Pulmonary artery endothelial cell (primary cell): ENCODE measurements at places on chromosomes 11 and 22.

DNA sequence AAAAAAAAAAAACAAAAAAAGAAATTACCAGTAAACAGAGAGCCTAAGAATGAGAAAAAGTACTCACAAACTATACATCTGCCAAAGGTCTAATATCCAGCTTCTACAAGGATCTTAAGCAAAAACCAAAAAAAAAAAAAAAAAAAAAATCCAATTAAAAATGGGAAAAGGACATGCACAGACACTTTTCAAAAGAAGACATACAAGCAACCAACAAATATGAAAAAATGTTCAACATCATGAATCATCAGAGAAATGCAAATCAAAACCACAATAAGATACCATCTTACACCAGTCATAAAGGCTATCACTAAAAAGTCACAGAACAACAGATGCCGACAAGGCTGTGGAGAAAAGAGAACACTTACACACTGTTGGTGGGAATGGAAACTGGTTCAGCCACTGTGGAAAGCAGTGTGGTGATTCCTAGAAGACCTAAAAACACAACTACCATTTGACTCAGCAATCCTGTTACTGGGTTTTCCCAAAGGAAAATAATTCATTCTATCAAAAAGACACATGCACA, 18.3 kb downstream of the MS4A6A start:
- no peak for DNase-seq

GRCh38 chr11:78418584-78419211, 1.1 kb upstream of the GAB2 start:
- DNase-seq = no peak

- DNase-seq = no peak
Observed at GRCh38 chr11:128232588-128232987, 354.8 kb downstream of the ETS1 start.

DNA sequence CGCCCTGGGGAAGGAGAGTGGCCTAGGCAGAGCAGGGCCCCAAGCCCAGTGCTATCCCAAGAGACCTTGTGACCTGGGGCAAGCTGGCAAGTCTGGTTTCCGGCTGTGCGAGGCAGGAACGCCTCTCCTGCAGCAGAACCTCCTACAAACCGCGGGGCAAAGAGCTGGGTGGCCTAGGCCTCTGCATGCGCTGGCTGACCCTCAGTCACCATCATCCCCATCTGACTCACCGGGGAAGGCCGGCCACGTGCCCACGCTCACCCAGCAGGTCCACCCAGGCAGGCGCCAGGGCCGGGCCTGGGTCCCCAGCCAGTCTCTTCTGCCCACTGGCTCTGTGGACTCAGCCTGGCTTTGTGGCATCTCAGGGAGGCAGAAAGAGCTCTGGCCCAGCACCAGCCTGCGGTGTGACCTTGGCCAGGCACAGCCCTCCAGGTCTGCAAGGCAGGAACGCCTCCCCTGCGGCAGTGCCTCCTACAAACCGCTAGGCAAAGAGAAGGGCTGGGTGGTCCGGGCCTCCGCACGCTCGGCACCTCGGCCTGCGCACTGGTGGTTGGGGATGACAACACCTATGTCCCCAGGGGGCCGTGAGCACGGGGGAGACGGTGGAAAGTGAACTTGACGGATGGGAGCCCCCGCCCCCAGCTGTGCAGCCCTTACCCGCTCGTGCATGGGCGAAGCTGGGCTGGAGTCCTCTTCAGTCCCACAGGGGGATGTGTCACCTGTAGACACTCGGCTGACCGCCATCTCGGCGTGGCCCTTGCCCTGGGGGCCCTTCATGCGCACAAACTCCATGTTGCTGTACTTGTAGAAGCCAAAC, 38.2 kb downstream of the KIAA0930 start:
- no peak for DNase-seq

GRCh38 chr22:17754233-17754925, 19.9 kb downstream of the BID start:
- DNase-seq = no peak

DNA sequence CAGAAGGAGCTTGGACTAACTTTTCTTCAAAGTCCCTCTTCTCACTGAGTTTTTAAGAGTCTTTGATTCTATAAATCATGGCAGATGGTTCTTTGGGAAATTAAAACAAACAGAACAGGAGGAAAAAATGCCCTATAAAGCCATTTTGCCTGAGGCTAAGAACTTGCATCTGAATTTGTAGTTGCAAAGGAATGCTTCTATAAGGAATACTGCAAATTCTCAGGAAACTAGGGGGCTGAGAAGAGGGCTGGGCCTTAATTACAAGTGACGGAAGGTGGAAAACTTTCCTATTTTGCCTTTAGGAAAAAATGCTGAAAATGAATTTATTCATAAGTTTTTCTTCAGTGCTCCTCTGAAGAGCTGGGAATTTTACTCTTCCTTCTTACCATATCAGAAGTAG, 90.0 kb upstream of the NARS2 start:
- no peak for DNase-seq

- DNase-seq = no peak
Observed at GRCh38 chr11:132848336-132848735, 684.0 kb downstream of the OPCML start.

GRCh38 chr22:31313366-31314147, 21.3 kb upstream of the PIK3IP1 start:
- DNase-seq = no peak

DNA sequence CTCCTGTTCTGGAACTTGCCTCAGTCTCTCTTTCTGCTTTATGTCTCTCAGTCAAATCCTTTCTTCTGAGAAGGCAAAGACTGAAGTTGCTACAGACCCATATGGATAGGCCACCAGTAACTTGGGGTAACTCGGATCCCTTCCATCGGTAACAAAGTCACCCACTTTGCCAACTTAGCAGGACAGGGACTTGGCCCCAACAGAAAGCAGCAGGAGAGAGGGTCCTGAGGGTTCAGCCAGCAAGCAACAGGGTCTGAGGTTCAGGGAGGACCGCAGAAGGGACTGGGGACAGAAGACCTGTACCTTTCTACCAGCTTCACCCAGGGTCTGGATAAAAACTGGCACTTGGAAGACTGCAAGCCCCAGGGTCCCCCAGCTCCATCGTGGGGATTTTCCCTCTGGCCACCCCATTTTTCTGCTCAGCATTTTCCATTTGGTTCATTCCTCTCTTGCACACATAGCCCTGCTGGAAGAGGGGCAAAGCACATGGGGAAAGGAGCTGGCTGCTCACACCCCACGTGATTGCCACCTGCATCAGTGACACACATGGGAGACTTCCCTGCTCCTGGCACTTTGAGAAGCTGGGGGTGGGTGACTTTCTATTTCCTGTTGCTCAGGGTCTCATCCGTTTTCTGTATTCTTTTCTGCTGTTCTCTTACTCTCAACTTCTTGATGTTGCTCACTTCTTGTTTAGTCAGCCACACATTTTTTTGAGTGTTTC, 34.6 kb upstream of the GNAZ start:
- DNase-seq = no peak

GRCh38 chr22:29456211-29456671, 17.9 kb downstream of the RFPL1 start:
- no peak for DNase-seq

- DNase-seq = no peak
Observed at GRCh38 chr22:42805998-42806830, 50.9 kb downstream of the ARFGAP3 start.

- no peak for DNase-seq
Observed at GRCh38 chr22:27629908-27630673, 171.5 kb downstream of the MN1 start.

DNA sequence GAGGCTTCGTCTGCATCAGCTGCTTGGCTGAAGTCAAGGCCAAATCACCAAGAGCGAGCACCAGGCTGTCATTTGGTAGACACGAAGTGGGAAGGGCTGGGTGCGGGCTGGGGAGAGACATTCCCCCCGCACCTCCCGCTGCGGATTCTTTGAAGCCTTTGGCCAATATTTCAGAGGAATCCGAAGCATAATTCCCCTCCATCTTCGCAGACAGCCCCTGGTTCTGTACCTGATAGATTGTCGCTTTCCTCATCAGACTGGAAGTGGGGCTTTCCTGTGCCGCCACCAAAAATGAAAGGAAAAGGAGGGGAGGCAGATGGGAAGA, 15.3 kb downstream of the BLID start:
- no peak for DNase-seq

DNA sequence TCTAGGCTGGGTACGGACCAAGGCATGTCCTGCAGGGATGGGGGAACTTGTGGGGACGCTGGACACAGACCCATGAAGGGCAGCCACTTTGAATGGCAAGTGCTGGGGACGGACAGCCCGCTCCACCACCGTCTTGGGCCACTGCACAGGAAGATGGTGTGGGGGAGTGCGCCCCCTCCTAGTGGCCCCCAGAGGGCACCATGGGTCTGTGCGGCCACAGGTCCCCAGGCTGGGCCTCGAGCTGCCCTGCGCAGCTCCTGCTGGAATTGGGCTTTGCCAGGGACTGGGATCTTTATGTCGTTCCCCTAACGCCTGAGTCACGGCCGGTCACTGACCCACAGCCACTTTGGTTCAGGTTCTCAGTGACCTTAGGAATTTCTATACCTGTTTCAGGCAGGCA, 44.4 kb downstream of the NAT10 start:
- no peak for DNase-seq

- no peak for DNase-seq
Observed at GRCh38 chr11:112785719-112786118, 175.5 kb upstream of the NCAM1 start.

GRCh38 chr11:11003226-11003625, 145.4 kb upstream of the ZBED5 start:
- DNase-seq = no peak

GRCh38 chr11:10310301-10310841, 5.5 kb downstream of the ADM start:
- no peak for DNase-seq
